ENCODE measurements at places on chromosomes 12 and 14. TPM values are rescaled to one million over a fixed set of nuclear protein-coding genes. Genes with fewer than 3 reads are reported as not detected.
A peak's percentile ranks its signal among the peaks of the same experiment; 100 is the strongest.

DNA sequence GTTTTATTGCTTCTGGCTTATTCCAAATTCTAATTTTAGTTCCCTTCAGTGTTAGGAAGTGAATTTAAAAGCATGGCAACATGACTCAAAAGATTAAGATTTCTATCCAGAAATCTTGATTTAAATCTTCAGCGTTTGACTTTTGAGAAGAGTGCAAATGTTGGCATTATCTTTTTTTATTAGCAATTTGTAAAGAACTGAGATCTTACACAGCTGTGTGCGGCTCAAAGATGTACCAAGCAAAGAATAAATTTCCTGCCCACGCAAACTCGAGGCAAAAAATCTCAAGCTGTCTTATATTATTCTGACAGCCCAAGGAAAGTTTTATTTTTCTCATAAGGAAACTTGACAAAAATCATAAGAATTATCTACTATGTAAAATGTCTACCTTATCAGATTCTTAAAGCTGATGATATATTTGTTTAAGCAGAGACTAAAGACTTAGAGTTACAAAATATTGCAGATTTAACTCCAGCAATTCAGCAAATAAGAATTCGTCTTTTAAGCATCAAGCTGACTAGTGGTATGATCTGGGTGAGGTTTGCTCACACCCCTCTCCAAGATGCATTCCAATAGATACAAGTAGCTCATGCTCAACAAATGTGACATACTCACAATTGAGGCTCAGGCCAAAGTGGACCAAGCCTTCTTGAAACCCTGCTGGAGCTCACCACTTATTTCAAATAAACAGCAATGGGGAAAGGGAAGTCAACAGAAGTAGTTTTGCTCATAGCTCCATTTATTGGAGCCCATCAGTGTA, 47.4 kb upstream of the POC1B start:
- DNase-seq: no peak

DNA sequence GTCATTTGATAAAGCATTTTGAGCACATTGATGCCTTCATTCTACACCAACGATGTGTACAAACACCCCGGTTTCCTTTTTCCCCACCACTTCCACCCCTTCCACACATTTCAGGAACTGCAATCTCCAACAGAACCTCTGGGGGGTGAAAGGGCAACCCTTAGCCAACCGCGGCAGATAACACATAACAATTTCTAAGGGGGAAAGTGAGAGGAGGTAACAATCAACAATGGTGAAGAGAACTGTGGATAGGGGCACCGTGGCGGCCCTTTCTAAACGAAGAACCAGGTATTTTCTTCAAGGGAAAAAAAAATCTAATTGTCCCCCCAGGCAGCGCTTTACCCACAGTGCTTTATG, 1.1 kb downstream of the KITLG start:
- no peak for DNase-seq

- DNase-seq: no peak
Observed at GRCh38 chr12:119381471-119382235, 47.1 kb downstream of the CCDC60 start.

- DNase-seq: no peak
Observed at GRCh38 chr12:109538191-109538863, 35.0 kb downstream of the MMAB start.

ZNF219 gene
- 17.6 TPM for polyA plus RNA-seq

GRCh38 chr12:107368586-107368985, 275.2 kb upstream of the CRY1 start:
- DNase-seq: no peak

DNA sequence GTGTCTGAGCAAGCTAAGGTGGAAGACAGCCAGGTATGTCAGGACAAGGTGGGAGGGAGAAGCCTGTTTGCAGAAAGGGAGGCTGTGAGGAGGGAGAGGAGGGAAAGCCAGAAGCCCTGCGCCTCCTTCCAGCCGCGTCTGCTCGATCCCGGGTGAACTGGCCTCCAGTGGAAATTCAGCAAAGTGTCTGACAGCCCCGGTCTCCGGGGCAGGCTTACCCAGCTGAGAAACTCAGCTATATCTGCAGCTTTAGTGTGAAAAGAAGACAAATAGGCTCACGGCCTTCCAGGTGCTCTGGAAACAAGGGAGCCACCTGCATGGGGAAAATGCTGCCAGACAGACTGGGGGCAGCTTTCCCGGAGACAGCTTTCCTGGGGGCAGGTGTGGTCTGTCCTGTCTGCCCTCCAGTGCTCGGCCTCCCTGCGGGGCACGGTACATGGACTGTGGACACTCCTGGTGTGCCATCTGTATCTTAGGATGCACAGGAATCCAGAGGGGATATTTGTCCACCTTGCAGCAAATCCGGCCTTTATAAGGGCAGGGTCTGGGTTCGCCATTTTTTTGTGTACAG, 6.3 kb downstream of the RFLNA start:
- no peak for DNase-seq

DNA sequence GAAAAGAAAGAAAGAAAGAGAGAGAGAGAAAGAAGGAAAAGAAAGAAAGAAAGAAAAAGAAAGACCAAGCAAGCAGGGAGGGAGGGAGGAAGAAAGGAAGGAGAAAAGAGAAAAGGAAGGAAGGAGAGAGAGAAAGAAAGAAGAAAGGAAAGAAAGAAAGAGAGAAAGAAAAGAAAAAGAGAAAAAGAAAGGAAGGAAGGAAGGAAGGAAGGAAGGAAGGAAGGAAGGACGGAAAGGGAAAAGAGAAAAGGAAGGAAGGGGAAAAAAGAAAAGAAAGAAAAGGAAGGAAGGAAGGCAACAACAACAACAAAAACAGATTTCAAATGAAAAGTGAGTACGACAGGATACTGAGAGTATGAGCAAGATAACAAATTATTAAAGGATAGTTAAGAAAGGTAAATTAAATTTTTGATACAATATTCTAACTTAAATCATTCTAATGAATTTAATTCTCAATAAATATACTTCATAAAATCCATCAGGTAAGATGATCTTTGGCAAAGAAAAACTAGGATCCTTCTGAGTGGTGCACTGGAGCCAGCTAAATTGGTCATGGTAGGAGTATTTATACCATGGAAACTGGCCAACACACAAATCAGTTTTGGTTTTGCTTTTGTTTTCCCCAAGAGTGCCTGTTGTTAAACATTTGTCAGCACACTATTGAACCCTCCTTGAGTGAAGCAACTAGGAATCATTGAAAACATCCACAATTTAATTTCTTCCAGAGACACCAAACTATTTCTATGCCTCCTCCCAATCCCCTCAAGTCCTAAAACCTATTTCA, 56.1 kb upstream of the DYRK2 start:
- peak; percentile 25 for DNase-seq

GRCh38 chr12:110846615-110847566, at the start of gene CCDC63:
CCDC63 (plus strand) TSS chr12:110846987; CDS start chr12:110852955, 5,968 bp downstream.
- no peak for DNase-seq

MYL2 gene
- 1,082 TPM for polyA plus RNA-seq

- no peak for DNase-seq
Observed at GRCh38 chr12:91622037-91622436, 439.4 kb upstream of the DCN start.

- no peak for DNase-seq
Observed at GRCh38 chr12:95634622-95635621, 83.6 kb upstream of the USP44 start.

GRCh38 chr12:28178775-28179174, 11.5 kb upstream of the CCDC91 start:
- no peak for DNase-seq

FOXN4 gene
- 0.15 TPM for polyA plus RNA-seq

CD27 gene
- 1.5 TPM for polyA plus RNA-seq

BCL2L14 gene
- polyA plus RNA-seq: not detected

GRCh38 chr12:48978741-48979601, 849 bp downstream of the WNT1 start:
- DNase-seq: no peak

- DNase-seq: no peak
Observed at GRCh38 chr12:46158501-46158900, 110.3 kb downstream of the SLC38A1 start.

GRCh38 chr14:99637624-99638023, 7.3 kb upstream of the HHIPL1 start:
- no peak for DNase-seq

- DNase-seq: no peak
Observed at GRCh38 chr12:93946542-93947150, 201.7 kb upstream of the PLXNC1 start.

TAS2R30 gene
- polyA plus RNA-seq: 0.39 TPM

KRT2 gene
- not detected for polyA plus RNA-seq

DNA sequence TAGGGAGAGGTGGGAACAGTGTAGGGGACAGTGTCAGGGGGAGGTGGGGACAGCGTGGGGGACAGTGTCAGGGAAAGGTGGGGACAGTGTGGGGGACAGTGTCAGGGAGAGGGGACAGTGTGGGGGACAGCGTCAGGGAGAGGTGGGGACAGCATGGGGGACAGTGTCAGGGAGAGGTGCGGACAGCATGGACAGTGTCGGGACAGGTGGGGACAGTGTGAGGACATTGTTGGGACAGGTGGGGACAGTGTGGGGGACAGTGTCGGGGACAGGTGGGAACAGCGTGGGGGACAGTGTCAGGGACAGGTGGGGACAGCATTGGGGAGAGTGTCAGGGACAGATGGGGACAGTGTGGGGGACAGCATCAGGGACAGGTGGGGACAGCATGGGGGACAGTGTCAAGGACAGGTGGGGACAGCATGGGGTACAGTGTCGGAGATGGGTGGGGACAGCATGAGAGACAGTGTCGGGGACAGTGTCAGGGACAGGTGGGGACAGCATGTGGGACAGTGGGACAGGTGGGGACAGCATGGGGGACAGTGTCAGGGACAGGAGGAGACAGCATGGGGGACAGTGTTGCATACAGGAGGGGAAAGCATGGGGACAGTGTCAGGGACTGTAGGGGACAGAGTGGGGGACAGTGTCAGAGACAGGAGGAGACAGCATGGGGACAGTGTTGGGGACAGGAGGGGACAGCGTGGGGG, 139.0 kb downstream of the TMEM121 start:
- no peak for DNase-seq

GRCh38 chr12:9587987-9588600, 19.6 kb downstream of the KLRB1 start:
- no peak for DNase-seq

CMKLR1 gene
- 2.6 TPM for polyA plus RNA-seq

- DNase-seq: no peak
Observed at GRCh38 chr12:64054079-64054520, 168.0 kb downstream of the KICS2 start.

DNA sequence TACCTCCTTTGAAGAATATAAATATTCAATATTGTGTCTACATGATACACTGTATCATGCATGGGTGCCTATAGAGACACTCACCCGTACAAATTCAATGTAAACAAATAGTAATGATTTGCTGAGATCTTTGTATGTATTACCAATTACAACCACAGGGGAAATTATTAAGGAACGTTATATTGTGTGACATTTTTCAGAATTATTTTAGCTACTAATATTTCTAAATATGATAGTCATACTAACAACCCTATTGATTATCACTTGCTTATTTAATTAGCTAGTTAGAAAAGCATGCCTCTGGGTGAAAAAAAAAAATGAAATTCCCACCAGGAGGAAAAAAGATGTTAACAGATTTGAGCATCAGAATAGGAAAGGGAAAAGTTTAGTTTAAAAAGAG, 2.1 kb downstream of the SOX5 start:
- DNase-seq: no peak

GRCh38 chr12:132040906-132041606, 91.3 kb downstream of the EP400 start:
- no peak for DNase-seq

Data from forelimb muscle (tissue), 1 donor.